ENCODE measurements at places on chromosomes 7 and 10.
A peak's percentile ranks its signal among the peaks of the same experiment; 100 is the strongest.

- no peaks in the 10 kb centered on the region for H3K4me1 ChIP-seq
- H3K27me3 ChIP-seq: peaks cover 70% of the 10 kb centered on the region
- no peak overlapping the region for H3K27ac ChIP-seq
- DNase-seq: no peak
- H3K36me3 ChIP-seq: no peaks in the 10 kb centered on the region
These were observed 4.7 kb downstream of the PLAC9 start for GRCh38 chr10:80137031-80137862.

GRCh38 chr7:18132811-18133210 is 105.2 kb upstream of the PRPS1L1 start:
- no peaks in the 10 kb centered on the region for H3K4me1 ChIP-seq
- no peak for DNase-seq
- H3K27me3 ChIP-seq: no peaks in the 10 kb centered on the region

DNA sequence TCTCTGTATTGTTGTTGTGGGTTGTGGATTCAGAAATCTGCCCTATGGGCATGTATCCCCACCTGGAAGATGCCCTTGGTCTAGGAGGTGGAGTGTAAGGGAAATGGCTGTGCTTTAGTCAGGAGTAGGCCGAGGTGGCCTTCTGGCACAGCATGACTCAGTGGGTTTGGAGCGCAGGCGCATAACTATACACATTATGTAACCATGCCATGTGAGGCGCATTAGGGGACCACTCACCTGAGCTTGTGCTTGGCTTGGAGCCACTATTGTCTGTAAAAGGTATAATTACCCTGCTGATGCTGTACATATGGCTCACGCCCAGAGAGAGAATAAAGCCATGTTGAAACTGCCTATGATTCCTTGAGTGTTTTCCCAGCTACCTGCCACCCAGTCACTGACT is 20.6 kb upstream of the ADAMTS14 start:
- no peak overlapping the region for H3K4me3 ChIP-seq
- H3K27ac ChIP-seq: no peak overlapping the region
- H3K27me3 ChIP-seq: peaks cover 5% of the 10 kb centered on the region

DNA sequence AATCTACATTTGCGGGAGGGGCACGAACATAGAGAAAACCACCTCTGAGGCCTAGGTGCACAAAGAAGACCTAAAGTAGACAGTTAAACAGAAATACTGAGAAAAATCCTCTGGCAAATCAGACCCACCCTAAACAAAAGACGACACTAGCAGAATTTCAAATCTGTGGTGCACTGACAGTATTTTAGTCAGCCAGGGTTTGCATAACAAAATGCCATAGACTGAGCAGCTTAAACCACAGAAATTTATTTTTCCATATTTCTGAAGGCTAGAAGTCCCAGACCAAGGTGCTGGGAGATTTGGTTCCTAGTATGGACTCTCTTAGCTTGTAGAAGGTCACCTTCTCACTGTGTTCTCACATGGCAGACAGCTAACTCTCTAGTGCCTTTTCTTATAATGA is 26.3 kb downstream of the IPMK start:
- H3K4me3 ChIP-seq: no peak overlapping the region
- no peaks in the 10 kb centered on the region for H3K27me3 ChIP-seq
- H3K4me1 ChIP-seq: peaks cover 17% of the 10 kb centered on the region
- no peak overlapping the region for H3K27ac ChIP-seq
- DNase-seq: no peak

DNA sequence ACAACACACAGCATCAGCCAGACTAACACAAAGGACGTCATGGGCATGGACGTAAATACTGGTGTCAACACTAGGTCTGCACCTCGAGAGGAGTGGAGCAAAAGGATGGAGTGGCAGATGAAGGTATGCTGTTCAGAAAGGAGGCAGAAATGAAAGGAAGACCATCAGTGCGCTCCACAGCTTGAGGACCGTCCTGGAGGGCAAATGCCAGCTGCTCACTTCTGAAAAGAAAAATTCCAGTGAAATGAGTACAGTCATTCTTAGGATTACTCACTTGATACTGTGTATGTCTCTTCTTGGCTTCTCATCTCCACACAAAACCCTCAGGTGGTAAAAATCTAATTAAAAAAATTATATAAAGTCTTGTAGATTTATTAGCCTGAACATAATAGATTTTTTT is 44.8 kb downstream of the EGFR start:
- no peak overlapping the region for H3K4me3 ChIP-seq
- no peaks in the 10 kb centered on the region for H3K36me3 ChIP-seq
- DNase-seq: no peak

GRCh38 chr10:86863484-86863842 is 94.0 kb downstream of the MMRN2 start:
- H3K4me1 ChIP-seq: no peaks in the 10 kb centered on the region
- H3K4me3 ChIP-seq: no peak overlapping the region
- no peak overlapping the region for H3K27ac ChIP-seq
- H3K36me3 ChIP-seq: no peaks in the 10 kb centered on the region
- no peaks in the 10 kb centered on the region for H3K27me3 ChIP-seq
- no peak for DNase-seq

DNA sequence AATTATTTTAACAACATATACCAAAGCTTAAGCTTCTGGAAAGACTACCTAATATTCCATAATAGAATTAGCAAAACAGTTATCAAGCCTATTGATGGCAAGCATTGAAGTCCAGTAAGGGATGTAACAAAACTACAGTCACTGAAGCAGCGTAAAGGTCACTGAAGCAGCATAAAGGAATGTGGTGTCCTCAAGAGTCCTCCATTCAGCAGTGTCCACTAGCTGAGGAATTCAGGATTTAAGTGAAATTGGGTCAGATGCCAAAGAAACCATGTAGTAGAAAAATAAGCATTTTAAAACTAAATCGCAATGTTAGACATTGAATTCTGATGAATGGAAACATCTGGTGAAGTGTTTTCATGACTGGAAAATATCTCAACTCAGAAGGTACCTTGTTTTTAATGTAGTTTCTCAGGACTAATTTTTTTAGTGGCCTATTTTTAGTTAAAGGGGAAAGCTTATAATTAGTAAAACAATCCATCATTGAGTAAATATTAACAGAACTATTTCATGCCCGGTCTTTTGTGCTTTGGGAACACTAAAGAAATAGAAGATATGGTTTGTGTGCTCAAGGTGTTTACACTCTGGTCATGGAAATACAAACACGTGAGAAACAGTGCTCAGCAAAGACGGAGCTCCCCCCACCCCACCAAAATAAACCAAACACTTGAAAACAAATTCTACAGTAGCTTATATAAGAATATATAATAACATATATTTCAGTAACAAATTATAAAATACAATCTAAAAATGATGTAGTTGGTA is 121.4 kb downstream of the CDK14 start:
- H3K27ac ChIP-seq: no peak overlapping the region
- H3K36me3 ChIP-seq: no peaks in the 10 kb centered on the region
- no peaks in the 10 kb centered on the region for H3K27me3 ChIP-seq

DNA sequence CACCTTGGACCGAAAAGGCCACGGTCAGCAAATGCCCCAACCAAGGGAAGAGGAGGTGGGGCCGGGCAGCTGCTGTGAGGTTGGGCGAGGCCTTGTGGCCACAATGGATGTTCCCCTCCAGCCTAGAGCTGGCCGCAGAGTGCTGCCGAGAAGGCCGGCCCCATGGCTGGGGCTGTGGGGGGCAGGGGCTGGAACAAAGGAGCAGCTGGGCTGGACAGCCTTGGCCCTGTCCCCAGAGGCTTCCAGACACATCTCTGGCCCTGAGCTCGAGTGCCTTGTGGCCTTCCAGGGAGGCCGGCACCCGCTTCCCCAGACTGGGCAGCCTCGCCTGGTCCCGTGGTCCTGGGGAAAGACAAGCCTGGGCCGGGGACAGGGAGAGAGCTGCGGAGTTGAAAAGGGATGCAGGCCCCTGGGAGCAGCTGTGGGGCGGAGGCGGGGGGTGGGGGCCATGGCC is 88.0 kb downstream of the PDGFA start:
- H3K27ac ChIP-seq: no peak overlapping the region
- no peak for DNase-seq
- no peaks in the 10 kb centered on the region for H3K27me3 ChIP-seq
- H3K4me3 ChIP-seq: no peak overlapping the region
- H3K4me1 ChIP-seq: peaks cover 4% of the 10 kb centered on the region
- H3K36me3 ChIP-seq: no peaks in the 10 kb centered on the region

DNA sequence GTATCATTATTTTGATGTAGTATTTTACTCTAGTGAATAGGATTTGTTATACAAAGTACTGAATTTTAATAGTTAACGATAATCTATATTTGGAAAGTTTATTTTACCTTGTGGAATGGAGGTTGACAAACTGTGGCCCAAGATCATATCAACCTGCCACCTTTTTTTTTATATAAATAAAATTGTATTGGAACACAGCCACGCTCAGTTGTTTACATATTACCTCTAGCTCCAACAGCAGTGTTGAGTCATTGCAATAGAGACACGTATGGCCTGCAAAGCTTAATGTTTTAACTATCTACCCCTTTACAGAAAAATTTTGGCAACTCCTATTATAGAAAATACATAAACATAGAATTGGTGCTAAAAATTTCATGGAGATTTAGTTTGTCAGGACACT is 239.3 kb downstream of the THSD7A start:
- H3K36me3 ChIP-seq: no peaks in the 10 kb centered on the region
- H3K4me1 ChIP-seq: no peaks in the 10 kb centered on the region

DNA sequence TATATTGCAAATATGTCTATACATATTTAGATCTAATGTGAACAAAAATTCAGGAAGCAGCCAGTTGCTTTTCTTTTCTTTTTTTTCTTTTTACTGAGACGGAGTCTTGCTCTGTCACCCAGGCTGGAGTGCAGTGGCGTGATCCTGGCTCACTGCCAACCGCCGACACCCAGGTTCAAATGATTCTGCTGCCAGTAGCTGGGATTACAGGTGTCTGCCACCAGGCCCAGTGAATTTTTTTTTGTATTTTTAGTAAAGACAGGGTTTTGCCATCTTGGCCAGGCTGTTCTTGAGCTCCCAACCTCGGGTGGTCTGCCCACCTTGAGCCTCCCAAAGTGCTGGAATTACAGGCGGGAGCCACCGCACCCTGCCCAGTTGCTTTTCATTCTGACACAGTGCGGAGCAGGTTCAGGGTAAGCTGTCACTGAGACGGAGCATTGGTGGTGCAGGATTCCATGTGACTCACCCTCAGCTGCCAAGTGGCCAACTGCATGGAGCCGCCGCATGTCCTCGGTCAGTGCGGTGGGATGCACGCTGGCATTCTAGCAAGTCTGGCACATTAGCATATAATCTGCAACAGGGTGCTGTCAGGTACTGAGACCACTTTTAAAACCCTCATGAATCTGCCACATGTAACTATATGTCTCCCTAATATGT is 362.7 kb downstream of the DNAJB6 start:
- H3K4me3 ChIP-seq: no peak overlapping the region
- peaks cover 63% of the 10 kb centered on the region for H3K27me3 ChIP-seq
- no peak overlapping the region for H3K27ac ChIP-seq
- H3K4me1 ChIP-seq: no peaks in the 10 kb centered on the region

DNA sequence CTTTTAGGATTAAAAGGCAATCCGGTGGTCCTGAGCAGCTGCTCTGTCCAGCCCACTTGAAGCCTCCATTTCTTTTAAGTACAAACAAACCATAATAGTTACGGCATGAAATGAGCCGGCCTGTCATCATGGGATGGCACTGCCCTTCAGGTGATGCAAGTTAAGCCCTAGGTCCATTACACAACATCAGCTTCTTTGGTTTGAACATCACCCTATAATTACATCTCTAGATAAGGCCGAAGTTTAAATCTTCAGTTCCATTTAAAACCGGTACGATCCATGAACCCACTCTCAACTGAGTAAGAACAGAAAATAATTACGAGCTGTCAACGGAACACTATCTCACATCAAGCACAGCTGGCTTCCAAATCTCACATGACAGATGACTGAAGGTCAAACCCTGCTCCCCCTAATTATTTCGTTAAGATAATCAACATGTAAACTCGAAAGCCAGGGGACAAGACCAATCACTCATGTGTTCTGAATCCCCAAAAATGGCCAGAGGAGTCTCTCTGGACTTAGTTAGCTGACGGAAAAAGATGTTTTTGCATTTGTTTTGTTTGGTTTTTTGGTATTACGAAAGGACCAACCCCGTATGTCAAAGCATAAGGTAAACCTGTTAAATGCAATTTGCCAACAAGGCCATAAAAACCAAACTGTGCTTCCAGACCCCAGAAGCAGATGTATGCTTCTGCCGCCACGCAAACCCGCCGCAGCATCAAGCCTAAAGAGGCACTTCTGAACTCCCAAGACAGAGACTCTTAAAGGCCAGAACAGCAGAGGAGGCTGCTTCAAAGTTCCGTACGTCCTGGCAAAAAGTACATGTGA is 10.8 kb downstream of the GNA12 start:
- peaks cover 15% of the 10 kb centered on the region for H3K36me3 ChIP-seq
- no peak overlapping the region for H3K4me3 ChIP-seq
- H3K4me1 ChIP-seq: peaks cover 19% of the 10 kb centered on the region
- no peak for DNase-seq
- H3K27me3 ChIP-seq: no peaks in the 10 kb centered on the region

DNA sequence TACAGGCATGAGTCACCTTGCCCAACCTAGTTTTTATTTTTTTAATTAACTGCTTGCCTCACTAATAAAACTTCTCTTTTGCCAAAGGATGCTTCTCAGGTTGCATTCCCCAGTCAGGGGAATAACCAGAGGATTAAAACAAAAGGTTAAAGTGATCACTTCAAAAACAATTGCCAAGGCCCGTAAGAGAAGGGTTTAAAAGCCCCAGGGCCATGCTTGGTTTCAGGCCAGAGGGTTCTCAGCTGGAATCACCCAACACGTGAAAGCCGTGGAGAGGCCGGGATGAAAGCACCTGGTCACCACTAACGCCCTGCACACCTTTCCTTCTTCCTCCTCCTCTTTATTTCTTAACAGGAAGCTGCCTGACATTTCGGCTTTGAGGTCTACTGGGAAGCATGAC is 587.5 kb downstream of the PTPRN2 start:
- H3K4me1 ChIP-seq: no peaks in the 10 kb centered on the region
- DNase-seq: no peak
- no peak overlapping the region for H3K4me3 ChIP-seq
- H3K36me3 ChIP-seq: no peaks in the 10 kb centered on the region

DNA sequence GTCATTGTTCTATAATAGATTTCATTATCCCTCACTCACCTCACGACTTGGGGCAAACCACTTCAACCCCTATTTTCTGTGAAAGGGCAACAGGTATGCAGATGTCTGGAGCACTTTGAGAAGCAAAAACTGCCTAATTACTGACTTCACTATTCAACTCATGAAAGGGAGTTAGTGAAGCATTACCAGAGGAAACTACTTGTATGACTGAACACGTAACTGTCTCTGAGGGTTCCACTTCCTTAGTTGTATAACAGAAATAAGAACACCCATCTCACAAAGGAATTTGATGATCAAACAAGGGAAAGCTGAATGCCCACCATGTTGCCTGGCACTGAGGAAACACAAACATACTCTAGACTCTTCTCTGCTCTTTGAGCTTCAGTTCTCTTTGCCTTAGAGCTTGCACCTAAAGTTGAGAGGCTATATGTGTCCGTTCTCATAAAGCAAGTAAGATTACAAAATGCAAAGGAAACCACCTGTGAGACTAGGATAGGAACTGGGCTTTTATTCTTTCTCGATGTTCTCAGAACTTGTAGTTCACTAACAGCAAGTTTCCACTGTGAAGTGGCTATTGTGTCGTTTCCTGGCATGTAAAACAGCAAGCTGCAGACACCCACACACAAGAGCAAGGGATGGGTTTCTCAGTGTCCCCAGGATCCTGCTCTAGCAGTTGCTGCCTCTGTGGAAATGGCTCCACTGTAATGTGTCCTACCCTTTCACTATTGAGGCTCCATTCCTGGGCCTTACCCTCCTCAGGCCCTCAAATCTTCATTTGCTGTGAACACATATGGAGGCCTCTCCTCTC is 2.6 kb downstream of the TMEM243 start:
- peaks cover 48% of the 10 kb centered on the region for H3K36me3 ChIP-seq
- H3K4me1 ChIP-seq: peaks cover 74% of the 10 kb centered on the region
- DNase-seq: peak; percentile 61
- peak overlapping the region; percentile 98 for H3K27ac ChIP-seq
- H3K27me3 ChIP-seq: peaks cover 8% of the 10 kb centered on the region

Data from activated naive CD4-positive, alpha-beta T cell treated with anti-CD3 and anti-CD28 coated beads, Interleukin-2, amount 10 ng/mL, durations not matched to agents 7 days and 5 days (primary cell).